ENCODE measurements at places on chromosomes 11 and 22.

GRCh38 chr11:78168539-78169477 is 19.6 kb downstream of the KCTD21 start:
- no peak for DNase-seq

GRCh38 chr11:62580959-62581715 is 7.4 kb upstream of the EEF1G start:
- DNase-seq: no peak

DNA sequence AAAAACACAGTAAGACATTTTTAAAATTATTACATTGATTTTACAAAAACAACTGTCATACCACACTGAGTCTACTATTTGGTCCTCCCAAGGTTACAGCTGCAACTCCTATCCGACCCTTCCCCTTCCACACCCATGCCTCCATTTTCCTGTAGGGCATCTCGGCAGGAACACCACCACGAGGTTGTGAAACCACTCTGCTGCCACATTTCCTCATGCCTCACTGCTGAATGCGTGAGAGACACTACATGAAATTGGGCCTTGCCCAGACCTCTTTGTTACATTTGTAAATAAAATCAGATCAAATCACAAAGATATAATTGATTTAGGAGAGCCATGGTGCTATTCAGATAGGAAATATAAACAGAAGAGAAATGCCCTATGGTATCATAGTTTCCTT is 2.0 kb downstream of the ARHGAP32 start:
- no peak for DNase-seq

DNA sequence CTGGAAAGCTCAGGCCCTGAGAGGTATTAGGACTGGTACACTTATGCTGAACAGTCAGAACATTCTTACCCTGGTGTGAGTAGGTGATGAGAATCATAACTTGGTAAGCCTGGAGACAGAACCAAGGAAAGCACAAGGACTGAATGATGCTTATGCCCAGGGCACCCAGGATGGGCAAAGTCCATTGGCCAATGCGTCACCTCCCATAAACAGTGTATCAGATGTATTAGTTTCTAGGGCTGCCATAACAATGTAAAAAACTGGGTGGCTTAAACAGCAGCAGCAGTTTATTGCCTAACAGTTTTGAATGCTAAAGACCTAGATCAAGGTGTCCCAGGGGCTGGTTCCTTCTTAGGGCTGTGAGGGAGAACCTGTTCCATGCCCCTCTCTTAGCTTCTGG is 107.0 kb downstream of the FAR1 start:
- DNase-seq: no peak

DNA sequence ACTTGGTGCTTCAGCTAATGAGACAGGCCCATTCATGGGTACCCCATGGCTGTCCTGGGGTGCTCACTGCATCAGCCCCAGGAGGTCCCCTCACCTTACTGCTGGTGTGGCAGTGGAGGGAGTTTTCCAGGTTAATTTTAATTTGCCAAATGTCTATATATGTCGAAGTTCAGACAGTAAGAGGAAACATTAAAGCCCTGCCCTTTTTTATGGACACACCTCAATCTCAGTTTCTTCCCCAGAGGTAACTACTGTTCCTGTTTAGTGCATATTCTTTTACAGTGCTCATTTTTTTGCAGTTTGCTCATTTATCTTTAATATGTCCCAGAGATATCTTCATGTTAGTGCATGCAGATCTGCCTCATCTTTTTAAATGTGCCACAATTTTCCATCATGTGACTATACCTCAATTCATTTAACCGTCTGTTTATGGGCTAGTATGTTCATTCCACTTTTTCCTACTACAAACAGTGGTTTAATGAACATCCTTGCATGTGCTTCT is 11.6 kb downstream of the PANX1 start:
- no peak for DNase-seq

DNA sequence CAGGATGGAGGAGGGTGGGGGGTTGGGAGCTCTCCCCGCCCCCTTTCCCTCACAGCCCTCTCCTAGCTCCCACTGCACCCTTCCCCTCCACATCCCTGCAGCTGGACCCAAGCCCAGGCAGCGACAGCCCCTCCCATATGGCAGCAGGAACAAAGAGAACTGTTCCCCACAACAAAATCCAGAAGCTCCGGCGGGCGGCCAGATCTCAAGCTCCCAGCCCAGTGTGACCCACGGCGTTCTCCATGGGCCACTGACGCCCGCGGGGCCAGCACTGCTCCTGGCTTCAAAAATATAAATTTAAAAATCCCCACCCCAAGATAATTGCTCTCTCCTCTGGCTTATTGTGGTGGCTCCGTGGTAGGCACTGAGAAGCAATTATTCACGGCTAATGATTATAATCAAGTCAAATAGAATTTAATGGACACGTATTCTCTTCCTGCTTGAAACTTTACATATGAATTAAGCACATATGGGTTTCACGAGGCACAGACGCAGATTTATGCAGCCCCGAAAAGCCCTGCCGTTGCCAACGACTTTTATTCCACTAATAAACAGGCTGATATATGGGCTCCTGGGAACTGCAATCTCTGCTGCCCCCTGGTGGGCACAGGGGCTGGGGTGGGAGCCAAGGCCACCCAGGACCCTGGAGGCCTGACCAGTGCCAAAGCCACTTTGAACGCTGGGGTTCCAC is 17.5 kb downstream of the MACROD1 start:
- DNase-seq: peak; percentile 54

DNA sequence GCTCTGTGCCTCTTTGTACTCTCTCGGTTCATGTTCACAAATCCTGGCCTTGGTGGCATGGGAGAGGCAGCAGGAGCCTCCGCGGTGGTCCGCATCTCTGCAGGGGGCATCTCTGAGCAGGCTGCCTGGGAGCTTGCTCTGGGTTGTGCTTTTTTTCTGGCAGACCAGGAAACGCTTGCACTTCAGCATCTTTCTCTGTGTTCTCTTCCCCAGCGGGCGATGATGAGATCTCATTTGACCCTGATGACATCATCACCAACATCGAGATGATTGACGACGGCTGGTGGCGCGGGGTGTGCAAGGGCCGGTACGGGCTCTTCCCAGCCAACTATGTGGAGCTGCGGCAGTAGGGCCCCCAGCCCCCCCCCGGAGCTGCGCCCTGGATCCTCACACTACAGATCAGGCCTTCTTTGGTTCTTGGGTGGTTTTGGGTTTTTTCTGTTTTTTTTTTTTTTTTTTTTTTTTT is 36.5 kb downstream of the CTTN start:
- no peak for DNase-seq

DNA sequence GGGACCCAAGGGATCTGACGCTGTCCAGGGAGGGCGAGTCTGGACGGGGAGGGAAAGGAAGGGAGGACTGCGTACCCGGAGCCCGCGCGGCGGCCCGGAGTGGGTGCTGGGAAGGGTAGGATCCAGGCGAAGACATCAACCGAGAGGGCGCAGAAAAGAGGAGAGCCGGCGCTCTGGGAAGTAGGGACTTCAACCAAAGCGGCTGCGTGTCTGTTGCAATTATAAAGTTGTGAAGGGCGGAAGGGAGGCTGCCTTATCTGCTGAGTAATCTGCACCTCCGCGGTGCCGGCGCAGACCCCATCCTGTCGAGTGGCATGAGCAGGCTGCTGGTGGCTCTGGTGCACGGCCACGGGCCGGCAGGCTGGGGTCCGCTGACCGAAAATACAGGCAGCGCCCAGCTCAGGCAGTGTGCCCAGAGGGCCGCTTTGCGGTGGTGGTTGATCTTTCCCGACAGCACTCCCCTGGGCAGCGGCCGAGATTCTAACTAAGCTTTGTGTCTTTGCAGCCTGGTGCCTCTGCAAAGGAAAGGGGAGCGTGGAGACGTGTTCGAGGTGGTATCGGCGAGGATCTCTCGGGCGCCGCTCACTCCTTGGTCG is 978 bp downstream of the C11orf87 start:
- DNase-seq: no peak

DNA sequence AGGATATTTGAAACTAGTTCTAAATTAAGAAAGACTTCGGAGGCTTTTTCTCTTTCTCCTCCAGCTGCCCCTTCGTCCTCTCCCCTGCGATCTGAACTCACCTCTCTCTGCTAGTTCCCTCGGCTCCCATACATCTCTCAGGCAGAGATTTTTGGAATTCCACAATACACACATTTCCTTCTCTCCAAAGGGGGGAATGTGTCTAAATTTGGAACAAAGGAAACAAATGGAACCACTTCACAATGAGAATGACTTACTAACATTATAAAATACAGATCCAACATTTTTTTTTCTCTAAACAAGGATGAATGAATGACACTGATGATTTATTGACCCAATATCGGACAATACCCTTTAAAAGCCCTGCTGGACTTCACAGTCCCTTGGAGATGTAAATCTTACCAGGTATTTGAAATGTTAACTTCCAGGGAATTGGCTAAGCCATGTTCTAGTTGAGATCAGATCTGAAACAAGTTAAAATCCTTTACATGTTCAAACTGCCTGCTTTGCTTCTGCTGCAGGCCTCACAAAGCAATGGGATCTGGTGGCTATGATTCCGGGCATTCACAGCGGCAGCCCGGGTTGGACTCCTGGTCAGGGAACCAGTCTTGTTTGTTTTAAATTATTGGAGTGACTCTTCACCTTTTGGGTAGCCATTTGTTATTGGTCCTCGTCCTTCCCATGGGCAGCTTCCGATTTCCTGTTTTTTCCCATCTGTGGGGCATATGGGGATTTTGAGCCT is 20.5 kb upstream of the GSTP1 start:
- no peak for DNase-seq

DNA sequence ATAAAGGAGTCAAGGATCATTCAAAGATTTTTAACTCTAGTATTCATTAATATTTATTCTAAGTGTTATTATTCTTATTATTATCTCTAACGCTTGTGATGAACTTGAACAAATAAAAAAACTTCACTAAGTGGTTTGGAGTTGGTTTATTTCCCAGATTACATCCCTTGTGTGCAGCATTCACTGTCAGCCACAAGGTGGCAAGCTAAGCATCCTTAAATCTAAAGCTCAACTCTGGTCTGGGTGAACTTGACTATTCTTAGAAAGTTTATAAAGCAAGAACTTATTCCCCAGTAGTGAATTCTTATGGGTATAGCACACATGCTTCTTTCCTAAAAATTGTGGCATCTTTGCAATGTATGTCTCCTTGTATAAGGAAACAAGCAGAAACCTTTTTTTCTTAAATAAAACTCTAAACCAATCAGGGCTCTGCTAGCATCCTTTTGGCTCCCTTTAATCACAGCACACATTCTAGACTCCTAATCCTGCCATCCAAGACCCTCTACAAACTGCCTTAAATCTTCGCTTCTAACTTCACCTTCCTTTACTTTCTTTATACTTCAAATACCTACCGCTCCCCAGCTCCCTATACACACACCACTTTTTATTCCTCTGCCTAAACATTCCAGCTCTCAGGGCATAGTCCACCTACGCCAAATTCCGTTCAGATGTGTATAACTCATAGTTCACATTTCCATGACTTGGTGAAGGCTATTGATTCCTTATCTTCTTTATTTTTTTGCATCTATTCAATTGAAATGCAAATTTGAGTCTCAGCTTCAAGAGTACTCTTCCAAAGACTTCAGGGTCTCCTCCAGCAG is 1068.8 kb downstream of the DLG2 start:
- DNase-seq: no peak

DNA sequence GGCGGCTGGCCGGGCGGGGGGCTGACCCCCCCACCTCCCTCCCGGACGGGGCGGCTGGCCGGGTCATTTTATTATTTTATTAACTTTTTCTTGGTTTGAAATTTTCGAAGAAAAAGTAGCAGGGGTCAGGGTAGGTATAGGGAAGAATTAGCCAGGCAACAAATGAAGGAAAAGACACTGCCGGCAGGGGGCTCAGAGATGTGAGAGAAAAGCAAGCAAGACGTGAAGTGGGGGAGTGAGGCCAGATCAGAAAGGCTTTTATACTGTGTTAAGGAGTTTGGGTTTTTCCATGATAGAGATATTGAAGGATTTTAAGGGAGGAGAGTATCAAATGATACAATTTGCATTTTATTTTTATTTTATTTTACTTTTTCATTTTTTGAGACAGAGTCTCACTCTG is 19.0 kb downstream of the RNF214 start:
- DNase-seq: no peak

DNA sequence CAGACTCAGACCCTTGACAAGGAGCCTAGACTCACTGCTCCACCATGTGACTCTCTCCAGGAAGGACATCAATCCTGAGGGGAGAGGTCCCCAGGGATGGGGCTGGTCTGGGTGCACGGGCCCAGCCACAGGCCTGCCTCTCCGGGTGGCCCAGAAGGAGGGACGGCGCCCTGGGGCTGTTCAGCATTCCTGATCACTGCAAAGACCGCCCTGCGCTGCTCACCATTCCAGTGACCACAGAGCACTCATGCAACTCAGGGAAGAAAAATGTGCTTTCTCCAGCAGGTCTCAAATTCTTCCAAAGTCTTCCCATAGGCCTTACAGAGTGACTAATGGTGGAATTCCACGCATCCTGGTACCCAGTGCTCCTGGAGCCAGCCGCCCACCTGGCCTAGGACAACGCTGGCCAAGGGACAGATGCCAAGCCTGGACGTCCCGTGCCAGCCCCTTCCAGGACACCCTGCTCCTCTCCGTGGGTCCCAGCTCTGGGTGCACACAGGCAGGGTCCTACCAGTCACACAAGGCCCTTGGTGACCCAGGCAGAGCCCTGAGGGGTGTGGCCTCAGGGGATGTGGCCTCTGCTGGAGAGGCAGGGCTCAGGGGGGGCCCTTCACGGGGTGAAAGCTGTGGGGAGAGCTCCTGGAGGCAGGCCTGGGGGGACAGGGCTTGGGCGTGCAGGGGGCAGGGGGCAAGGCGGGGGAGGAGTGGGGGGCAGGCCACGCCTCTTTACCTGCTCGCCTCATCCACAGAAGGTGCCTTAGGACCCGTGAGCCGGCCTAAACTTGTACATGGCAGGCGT is 178.8 kb downstream of the IGLL1 start:
- DNase-seq: no peak

GRCh38 chr11:101770648-101771047 is 144.2 kb upstream of the CEP126 start:
- DNase-seq: no peak

DNA sequence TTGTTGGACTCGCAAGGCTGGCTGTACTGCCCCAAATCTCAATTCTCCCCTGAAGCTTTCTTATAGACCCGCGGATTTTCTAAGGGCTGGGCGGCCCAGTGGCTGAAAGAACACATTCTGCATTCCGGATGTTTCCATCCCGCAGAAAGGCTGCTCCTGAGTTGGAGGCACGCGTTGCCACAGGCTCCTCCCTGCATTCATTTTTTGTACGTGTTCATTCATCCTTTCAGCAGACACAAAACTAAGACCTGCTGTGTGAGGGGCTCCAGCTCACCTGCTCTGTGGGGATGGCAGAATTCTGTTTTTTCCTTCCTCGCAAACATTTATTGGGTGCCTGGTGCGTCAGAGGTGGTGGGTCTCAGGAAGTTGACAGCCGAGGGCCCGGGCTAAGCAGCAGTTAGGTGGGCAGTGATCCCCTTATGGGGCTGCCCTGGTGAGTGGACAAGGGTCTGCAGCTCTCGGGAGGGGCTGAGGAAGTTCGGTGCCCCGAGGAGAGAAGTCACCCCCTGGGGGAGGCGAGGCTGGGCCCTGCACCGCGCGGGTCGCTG is 23.7 kb downstream of the SHANK3 start:
- DNase-seq: no peak

Measured in naive thymus-derived CD4-positive, alpha-beta T cell (primary cell).